ENCODE measurements at places on chromosomes 7 and 10. TPM values are rescaled to one million over a fixed set of nuclear protein-coding genes. Genes with fewer than 3 reads are reported as not detected.

- DNase-seq: no peak
These were observed 297.3 kb upstream of the PRKCQ start for GRCh38 chr10:6877336-6877721.

GRCh38 chr7:45000093-45001032 is at the start of gene CCM2:
Gene CCM2 (plus strand): TSS chr7:45000201. CDS start chr7:45000334, 133 bp downstream.
- no peak for DNase-seq

Gene TSPAN33
- 11.1 TPM for total RNA-seq

Gene LIPK
- not detected for total RNA-seq

- DNase-seq: no peak
These were observed 51.8 kb downstream of the ARHGAP22 start for GRCh38 chr10:48552946-48553564.

Gene LAMB4
- total RNA-seq: not detected

DNA sequence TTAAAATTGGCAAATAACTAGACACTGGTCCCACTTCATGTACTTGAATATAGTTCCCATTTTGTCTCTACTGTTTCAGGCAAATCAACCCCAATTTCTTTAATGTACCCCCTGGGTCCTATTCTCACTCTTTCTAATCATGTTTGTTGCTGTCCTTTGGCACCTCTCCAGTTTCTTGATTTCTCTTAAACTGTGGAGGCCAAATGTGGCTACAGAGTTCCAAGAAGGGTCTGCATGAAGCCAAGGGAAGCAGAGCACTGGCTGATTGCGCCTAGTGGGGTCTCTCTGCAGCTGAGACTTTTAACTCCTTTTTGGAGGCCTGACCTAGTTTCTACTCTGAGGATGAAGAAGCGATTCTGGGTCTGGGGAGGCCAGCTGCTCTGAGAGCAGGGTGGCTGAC is 6.7 kb upstream of the ADAM12 start:
- DNase-seq: no peak

DNA sequence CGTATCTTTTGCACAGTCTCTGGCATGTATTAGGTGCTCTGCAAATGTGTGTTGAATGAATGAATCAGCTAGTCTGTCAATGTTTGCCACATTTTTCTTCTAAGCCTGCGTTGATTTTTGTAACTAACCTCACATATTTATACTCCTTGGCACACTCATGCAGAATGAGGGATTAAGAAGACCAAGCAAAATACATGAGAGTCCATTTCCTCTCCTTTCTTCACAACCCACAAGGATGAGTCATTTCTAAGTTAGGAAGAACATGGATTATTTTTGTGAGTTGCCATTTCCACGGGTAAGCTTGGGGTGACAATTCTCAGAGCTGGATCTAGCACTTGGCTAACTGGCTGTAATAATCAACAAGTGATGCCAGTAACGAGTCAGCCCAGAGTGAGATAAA is 158.8 kb downstream of the TWIST1 start:
- DNase-seq: no peak

GRCh38 chr7:64098-64915 is 128.1 kb upstream of the FAM20C start:
- no peak for DNase-seq

GRCh38 chr10:31509989-31510388 is 191.0 kb downstream of the ZEB1 start:
- DNase-seq: no peak

DNA sequence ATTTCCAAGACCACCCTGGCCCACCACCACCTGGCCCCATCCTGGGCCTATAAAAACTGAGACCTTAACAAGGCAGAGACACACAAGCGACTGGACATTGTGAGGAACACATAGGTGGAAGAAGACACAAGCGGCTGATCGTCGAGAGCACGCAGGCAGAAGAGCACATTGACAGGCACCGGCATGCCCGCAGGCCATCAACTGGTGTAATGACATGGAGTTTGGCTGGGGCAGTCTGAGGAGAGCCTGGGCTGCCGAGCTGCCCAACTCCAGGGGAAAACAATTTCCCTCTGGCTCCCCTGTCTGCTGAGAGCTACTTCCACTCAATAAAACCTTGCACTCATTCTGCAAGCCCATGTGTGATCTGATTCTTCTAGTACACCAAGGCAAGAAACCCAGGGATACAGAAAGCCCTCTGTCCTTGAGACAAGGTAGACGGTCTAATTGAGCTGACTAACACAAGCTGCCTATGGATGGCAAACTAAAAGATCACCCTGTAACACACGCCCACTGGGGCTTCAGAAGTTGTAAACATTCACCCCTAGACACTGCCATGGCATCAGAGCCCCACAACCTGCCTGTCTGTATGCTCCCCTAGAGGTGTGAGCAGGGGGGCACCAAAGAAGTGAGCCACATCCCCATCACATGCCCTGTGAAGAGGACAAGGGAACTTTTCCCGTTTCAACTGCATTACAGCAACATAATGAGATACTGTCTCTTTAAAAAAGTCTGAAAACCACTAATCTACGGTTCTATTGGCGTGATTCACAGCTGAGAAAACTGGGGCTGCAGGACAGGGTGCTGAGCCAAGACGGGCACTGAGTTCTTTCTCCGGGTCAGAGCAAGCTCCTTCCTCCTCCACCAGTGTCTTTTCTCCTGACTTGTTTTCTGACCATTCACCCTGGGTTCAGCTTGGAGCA is 18.5 kb upstream of the TNS3 start:
- DNase-seq: no peak

- DNase-seq: no peak
These were observed 10.5 kb downstream of the PSPH start for GRCh38 chr7:56040730-56041129.

Gene FRMD4A
- 37.9 TPM for total RNA-seq

DNA sequence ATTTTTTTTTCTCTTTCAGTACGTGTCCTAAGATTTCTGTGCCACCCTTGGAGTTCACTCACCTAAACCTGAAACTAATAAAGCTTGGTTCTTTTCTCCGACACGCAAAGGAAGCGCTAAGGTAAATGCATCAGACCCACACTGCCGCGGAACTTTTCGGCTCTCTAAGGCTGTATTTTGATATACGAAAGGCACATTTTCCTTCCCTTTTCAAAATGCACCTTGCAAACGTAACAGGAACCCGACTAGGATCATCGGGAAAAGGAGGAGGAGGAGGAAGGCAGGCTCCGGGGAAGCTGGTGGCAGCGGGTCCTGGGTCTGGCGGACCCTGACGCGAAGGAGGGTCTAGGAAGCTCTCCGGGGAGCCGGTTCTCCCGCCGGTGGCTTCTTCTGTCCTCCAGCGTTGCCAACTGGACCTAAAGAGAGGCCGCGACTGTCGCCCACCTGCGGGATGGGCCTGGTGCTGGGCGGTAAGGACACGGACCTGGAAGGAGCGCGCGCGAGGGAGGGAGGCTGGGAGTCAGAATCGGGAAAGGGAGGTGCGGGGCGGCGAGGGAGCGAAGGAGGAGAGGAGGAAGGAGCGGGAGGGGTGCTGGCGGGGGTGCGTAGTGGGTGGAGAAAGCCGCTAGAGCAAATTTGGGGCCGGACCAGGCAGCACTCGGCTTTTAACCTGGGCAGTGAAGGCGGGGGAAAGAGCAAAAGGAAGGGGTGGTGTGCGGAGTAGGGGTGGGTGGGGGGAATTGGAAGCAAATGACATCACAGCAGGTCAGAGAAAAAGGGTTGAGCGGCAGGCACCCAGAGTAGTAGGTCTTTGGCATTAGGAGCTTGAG is at the start of gene CFTR:
CFTR (plus strand) TSS at position 801 of the 830 bp plus-strand sequence. CDS start 70 bp downstream, outside the sequence.
- DNase-seq: peak; percentile 45

DNA sequence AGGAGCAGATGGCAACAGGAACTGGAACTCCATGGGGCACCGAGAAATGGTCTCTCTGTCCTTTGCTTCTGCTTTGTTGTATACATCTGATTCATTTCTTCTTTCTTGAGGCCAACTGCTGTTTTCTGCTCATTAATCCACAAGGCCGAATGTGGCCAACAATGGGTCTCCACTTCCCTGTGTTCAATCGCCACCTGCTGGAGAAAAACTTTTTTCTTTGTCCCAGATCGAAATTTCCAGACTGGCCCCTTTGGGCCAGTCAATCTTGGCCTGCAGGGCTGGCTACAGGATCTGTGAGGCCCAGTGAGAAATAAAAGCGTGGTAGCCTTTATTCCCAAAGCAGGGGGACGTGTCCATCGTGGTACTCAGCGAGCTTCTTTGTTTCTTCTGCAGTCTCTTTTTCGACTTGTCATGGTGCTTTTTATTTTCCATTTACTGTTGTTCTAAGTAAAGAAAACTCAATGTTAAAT is 58.8 kb downstream of the PARP12 start:
- DNase-seq: no peak

DNA sequence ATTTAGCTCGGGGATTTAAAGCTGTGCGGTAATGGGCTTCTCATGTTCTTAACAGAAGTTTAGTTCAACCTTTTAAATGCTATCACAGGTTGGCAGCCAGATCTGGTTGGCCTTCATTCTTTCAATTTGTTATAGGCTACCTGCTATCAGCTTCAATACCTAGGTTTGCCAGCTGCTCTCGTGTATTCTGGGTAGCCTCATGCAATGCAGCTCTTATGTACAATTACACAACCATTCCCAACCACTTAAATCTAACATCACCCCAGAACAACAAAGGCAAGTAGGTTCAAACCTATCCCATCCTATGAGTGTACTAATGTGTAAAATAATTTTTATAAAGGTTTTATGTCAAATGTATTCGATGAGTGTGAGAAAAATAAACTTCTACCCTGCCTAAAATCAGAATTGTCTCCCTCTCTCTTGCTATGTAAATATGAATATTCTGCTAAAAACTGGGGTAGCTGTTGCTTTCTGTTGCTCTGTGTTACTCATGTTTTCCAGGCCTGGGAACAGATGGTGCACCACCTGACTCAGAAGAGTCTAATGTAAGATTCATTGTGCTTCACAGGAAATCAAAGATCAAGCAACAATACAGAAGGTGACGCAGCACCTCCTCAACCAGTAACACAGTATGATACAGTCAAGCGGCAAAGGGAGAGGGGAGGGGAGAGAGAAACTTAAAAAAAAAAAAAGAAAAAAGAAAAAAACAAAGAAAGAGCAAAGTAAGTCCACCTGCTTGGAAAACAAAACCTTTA is 188.6 kb downstream of the ETV1 start:
- no peak for DNase-seq

DNA sequence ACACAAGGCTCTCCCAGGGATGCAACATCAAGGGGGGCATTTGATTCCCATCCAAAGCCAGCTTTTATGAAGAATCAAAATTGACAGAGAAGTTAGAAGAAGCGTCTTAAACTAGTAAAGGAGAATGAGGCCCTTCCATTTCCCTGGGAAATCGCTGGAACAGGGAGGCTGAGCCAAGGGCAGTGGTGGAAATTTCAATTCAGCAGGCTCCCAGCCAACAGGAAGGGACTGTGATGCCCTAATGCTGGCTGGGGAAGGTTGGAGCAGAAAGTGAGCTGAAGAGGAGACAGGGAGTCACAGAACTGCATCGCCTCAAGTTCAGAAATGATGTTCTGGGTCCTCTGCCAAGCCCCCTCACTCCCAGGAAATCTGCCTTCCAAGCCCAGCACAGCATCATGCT is 517.3 kb downstream of the GRID1 start:
- DNase-seq: no peak

Gene NUTM2A
- total RNA-seq: 1.5 TPM

Gene ADAM22
- 26.4 TPM for total RNA-seq

- no peak for DNase-seq
These were observed 156.7 kb downstream of the MBL2 start for GRCh38 chr10:52615756-52616394.

Gene FOXL3
- not detected for total RNA-seq

GRCh38 chr7:2926896-2927405 is 82.8 kb upstream of the GNA12 start:
- DNase-seq: no peak

Gene FRAT2
- total RNA-seq: 11.8 TPM

DNA sequence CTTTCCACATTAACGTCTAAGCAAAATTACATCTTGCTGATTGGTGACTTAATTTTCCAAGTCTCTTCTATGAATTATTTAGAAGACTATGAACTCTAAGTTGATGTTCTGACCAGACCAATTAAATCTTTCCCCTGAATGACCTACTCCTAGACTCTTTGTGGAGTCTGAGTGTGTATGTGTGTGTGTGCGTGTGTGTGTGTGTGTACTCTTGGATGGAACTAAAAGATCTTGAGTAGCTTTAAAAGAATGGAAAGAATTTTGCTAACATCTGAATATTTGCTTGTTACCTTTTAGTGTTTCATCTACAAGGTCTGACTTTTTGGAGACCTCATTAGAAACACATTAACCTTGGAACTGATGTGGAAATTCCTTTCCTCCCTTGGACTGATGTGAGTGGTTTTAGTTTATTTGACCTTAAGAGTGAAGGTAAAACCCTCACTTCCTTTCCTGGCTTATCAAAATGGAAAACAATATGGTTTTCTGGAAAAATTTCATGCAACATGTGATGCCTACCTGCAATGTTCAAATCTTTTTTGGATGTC is 257.1 kb downstream of the GATA3 start:
- DNase-seq: no peak

DNA sequence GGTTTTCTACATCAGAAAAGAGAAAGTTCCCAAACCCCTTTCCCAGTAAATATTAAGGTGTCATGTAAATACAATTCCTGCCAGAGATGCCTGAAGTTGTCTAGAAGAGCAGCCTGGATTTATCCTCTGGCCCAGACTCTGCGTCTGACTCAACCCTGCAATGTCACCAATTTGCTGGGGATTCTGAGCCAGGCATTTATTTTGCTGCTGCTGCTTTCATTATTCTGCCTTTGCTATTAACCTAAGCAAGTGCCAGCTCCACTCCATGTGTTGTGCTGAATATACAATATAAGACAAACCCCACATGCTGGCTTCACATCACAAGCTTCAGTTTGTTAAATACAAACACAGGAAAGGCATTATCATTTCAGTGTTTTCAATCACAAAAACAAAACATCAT is 59.1 kb downstream of the ELAPOR2 start:
- DNase-seq: no peak

- DNase-seq: no peak
These were observed 74.4 kb downstream of the C10orf105 start for GRCh38 chr10:71645185-71645584.

- DNase-seq: peak; percentile 29
These were observed 77.6 kb upstream of the LEP start for GRCh38 chr7:128163473-128163872.

Gene PLXDC2
- 48.7 TPM for total RNA-seq

GRCh38 chr7:43625453-43625852 is 42.5 kb downstream of the STK17A start:
- no peak for DNase-seq

- peak; percentile 59 for DNase-seq
These were observed 38.5 kb downstream of the CDK1 start for GRCh38 chr10:60816628-60817397.

DNA sequence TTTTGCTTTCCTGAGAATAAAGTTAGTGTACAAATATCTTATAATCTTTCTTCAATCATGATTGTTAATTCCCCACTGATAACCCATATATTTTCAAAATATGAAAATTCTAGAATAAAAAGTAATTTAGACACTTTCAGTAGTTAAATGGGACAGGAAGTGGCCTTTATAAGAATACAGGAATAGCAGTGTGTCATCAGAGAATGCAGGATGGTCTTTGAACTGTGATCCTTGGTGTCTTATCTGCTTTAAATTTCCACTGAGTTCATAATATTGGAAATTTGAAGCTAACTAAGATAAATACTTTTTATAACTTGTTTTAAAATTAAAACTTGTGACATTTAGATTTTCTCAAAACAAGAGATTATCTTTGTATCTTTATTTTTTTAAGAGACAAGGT is 75.4 kb downstream of the CREM start:
- no peak for DNase-seq

Data from ureter (tissue), 1 donor.